NCI-H460 (cell line): ENCODE measurements at places on chromosomes 7 and 10. TPM values are rescaled to one million over a fixed set of nuclear protein-coding genes. Genes with fewer than 3 reads are reported as not detected.
A peak's percentile ranks its signal among the peaks of the same experiment; 100 is the strongest.

The KNDC1 gene
- 0.09 and 1.1 TPM in 2 replicates for total RNA-seq

The POLD2 gene
- total RNA-seq, result 151 and 174 TPM in 2 replicates

The FAM241B gene
- 2.3 and 4.9 TPM in 2 replicates for total RNA-seq

The FAM25A gene
- total RNA-seq, result not detected in 2 replicates

The AGAP5 gene
- 5.2 TPM in 2 replicates for total RNA-seq

The TCAF2 gene
- total RNA-seq, result 23.0 and 28.9 TPM in 2 replicates

The CDC14C gene
- total RNA-seq, result 0.23 TPM in 1 of 2 replicates, not detected in the other

The RHOBTB1 gene
- total RNA-seq, result 14.8 and 16.5 TPM in 2 replicates

The DRGX gene
- not detected in 2 replicates for total RNA-seq

The TEX36 gene
- total RNA-seq, result not detected in 2 replicates

The COL13A1 gene
- total RNA-seq, result 0.15 and 0.20 TPM in 2 replicates

The LRRD1 gene
- total RNA-seq, result not detected in 2 replicates

- no peak for DNase-seq
Measured at GRCh38 chr7:92076509-92076908, 57.8 kb downstream of the CYP51A1 start.

GRCh38 chr10:88060762-88061161 lies 197.3 kb downstream of the PTEN start:
- no peak for DNase-seq

- no peak for DNase-seq
Measured at GRCh38 chr7:80410081-80410480, 101.8 kb downstream of the GNAT3 start.

GRCh38 chr7:15692501-15693020 lies 6.1 kb upstream of the MEOX2 start:
- no peak for DNase-seq

DNA sequence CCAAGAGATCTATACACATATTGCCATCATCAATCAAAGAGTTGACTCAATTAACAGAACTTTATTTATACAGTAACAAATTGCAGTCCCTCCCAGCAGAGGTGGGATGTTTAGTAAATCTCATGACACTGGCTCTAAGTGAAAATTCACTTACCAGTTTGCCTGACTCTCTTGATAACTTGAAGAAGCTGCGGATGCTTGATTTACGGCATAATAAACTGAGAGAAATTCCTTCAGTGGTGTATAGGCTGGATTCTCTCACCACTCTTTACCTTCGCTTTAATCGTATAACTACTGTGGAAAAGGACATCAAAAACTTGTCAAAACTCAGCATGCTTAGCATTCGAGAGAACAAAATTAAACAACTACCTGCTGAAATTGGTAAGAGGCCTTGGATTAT lies 45.3 kb downstream of the SHOC2 start:
- no peak for DNase-seq

- no peak for DNase-seq
Measured at GRCh38 chr7:48528646-48529045, 357.4 kb downstream of the ABCA13 start.

DNA sequence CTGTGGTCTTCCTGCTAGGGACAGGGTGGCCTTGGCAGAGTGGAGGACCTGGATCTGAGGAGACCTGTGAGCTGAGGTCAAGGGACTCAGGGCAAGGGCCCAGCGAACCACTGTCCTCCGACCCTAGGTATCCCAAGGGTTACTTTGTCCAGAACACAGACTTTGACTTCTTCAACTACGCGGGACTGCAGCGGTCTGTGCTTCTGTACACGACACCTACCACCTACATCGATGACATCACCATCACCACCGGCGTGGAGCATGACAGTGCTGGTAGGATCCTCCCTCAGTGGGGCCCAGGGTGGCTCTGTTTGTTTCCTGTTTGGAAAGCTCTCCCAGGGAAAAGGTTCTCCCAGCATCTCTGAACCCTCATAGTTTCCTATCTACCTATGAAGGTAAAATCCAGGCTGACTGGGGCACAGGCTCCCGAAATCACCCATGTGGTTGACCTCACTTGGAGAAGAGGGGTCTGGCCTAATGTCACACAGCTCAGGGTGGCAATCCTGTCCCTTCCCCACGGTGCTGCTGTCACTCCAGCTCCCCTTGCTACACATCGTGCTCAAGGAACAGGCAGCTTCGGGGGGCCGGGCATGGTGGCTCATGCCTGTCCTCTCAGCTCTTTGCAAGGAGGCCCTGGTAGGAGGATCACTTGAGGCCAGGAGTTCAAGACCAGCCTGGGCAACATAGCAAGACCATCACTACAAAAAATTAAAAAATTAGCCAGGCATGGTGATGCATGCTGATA lies 57.6 kb downstream of the ZNF727 start:
- no peak for DNase-seq

GRCh38 chr7:22204312-22204711 lies 152.6 kb downstream of the RAPGEF5 start:
- no peak for DNase-seq

GRCh38 chr10:119222537-119222936 lies 15.2 kb downstream of the GRK5 start:
- DNase-seq, result no peak

DNA sequence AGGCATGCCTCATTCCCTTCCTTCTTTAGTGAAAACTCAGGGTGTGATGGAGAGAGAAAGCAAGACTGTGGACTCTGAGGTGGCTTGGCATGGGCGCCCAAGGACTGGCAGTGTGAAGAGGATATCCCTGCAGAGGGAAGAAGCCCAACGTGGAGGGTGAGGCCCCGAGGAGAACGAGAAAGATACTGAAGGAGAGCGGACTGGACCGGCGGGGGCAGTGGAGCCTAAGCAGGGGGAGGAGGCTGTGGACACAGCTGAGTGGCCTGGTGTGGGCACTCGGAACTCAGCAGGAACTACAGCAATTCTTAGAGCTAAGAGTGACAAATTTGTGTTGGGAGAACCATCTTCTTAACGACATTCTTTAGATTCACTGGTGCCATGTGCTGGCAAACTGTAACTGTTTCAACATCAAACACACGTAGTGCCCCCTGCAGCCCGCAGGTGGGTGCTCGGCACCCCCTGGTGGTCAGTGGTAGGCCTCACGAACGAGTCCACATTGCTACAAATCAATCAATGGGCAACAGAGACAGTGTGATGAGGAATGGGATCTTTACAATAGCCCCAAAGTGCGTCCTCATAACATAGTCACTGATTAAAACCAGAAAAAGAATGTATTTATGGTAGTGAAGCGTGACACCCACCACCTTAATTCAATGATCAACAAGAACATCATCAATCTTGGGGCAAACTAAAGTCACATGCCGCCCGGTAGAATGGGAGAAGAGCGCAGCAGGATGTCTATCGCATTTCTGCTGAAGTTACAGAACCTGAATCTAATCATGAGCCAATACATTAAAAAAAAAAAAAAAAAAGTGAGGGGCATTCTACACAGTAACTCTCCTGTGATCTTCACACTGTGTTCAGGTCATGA lies 2.0 kb upstream of the SFTPA1 start:
- DNase-seq, result peak; percentile 21

- DNase-seq, result no peak
Measured at GRCh38 chr10:127292888-127293287, 96.5 kb upstream of the INSYN2A start.

DNA sequence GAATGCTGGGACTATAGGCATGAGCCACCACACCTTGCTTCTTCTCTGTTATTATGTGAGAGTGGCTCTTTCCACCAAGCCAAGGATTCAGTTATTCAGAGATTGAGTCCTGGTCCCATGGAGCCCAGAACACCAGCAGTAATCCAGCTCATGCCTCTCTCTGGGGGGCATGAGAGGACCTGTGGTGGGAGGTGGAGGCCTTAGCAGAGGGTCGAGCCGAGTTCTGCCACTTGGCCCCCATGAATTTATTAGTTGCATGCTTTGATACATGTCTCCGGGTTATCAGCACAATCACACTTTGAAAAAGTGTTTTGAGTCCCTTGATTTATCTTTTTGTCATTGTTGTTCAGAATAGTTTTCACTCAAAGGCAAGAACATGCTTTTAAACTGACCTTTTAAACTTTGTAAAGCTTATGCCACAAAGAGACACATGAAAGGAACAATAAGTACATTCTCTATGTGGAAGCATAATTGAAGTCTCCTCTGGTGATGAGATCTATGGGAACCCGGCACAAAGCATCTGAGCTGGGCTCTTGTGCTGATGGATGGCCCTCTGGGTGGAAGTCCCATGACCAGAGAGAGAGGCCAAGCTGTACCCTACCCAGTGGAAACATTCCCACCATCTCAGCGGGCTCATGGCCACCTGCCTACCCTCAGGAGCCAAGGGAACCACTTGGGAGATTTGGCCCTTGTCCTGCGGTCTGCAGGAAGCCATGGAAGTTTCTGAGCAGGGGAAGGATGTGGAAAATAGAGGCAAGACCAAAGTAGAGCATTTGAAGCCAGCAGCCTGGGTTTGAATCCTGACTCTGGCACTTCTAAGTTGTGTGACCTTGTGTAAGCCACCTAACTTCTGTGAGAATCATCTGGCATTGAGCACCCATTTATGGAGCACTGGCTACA lies 53.9 kb downstream of the MINDY4 start:
- DNase-seq, result no peak

DNA sequence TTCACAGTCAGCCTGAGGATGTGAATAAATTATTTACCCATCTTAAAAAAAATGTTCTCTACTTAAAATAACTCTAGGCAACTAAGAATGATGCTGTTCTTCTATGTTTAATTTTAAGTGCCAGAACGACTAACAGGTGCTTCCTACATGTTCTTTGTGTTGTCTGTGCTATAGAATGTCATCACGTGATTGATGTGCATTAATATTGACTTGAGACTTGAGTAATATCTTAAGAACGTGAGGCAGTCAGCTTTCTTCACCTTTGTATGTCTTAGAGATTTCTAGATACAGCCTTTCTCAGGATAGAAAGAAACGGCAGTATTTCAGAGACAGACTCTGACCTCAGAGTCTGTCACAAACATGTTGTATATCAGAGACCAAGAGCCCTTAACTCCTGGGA lies 274.6 kb downstream of the KCND2 start:
- DNase-seq, result no peak

GRCh38 chr10:51097546-51097945 lies 23.3 kb downstream of the PRKG1 start:
- DNase-seq, result no peak

GRCh38 chr7:143380646-143381426 lies at the start of gene ZYX:
Gene ZYX, plus strand, starts transcription at chr7:143381345. Its CDS starts 227 bp downstream, at chr7:143381572.
- DNase-seq, result peak; percentile 89

GRCh38 chr10:62426086-62426485 lies 51.9 kb downstream of the ZNF365 start:
- no peak for DNase-seq

DNA sequence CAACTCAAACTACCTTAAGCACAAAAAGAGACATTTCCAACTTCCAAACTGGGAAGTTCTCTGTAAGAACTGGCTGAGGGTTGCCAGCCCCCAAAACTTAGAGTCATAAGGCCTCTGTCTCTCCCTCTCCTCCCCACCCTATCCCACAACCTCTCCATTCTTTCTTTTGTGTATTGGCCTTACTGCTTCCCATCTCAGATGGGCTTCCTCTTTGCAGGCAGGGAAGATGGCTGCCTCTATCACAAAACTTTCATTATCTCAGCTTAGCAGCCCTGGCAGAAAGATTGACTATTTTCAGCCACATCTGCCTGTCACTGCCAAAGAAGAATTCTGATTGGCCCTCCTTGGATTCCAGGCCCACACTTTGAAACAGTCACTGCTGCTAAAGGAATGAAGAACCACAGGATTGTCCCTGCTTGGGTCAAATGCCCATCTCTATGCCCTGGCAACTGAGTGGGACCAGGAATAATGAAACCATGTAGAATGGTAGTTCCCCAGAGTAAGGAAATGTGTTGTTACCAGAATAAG lies 58.0 kb upstream of the PRKAR2B start:
- no peak for DNase-seq

DNA sequence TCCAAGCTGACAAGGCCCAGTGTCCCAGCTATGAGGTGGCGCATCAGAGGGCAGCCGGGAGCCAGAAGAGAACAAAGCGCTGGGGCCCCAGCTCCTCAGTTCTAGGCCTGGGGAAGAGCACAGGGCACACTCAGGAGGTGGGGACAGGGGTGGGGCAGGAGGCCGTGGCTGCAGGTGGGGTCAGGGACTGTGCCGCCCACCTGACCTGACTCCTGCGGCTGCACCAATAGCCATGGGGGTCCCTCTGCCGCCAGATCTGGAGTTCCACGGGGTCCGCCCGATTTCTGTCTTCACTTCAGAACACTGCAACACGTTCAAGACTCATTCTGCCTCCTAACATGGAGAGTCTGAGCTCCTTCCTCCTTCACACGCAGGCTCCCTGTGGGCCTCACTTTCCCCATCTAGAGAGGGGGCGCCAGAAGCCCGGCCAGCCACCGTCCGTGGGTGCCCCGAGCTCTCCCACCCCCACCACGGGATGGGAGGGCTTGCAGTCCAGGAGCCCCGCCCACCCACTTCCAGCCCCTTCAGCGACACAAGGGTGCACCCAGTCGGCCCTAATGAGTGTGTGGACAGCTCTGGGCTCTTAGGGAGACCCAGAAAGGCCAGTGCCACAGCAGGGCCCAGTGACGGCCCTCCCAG lies 278.3 kb downstream of the MAD1L1 start:
- DNase-seq, result no peak

GRCh38 chr10:97479939-97480338 lies 18.3 kb downstream of the MMS19 start:
- DNase-seq, result no peak

- DNase-seq, result peak; percentile 39
Measured at GRCh38 chr10:132443605-132443982, 46.6 kb downstream of the PWWP2B start.

DNA sequence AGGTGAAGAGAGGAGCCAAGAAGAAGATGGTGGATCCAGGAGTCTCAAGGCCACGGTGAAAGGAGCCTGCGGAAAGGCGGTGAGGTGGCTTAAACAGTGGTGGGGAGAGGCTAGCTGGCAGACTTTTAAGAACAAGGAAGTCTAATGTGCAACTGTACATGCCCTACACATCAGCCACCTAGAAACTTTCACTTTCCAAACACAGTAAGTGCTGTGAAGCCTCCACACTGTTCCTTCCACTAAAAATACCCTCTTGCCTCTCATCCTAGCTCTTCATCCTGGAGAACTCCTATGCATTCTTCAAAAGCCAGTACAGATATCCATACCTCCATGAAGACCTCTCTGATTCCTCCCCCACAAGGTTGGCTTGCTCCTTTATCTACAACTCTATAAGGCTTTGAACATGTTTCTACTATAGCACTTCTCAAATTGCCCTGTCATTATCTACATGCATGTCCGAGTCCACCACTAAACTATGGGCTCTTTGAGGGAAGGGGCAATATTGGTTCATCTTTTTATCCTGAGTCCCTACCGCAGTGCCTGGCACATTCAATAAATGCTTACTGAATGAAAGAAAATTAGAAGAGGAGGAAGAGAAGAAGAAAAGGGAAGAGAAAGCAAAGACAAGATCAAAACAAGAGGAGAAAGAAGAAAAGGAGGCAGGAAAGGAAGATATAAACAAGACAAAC lies 54.2 kb downstream of the DNAJC12 start:
- DNase-seq, result no peak

DNA sequence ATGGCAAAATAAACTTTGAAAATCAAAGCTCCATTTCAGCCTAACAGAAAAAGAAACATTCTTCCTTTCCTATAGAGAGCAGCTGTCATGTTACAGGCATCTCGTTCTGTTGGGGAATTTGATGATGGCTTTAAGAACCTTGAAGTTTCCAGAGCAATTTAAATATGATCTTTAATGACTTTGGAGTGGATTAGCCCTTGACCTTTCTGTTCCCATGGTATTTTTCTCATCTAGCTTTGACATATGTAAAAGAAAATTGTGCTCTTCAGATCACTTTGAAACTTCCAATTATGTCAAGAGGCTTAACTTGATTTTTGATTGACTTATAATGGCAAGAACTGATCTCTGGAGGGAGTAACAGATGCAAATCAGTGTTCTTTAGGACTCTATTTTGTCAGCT lies 157.6 kb upstream of the SEMA3E start:
- DNase-seq, result no peak
